Lung microvascular endothelial cell (primary cell): ENCODE measurements at places on chromosomes 4 and X.

DNA sequence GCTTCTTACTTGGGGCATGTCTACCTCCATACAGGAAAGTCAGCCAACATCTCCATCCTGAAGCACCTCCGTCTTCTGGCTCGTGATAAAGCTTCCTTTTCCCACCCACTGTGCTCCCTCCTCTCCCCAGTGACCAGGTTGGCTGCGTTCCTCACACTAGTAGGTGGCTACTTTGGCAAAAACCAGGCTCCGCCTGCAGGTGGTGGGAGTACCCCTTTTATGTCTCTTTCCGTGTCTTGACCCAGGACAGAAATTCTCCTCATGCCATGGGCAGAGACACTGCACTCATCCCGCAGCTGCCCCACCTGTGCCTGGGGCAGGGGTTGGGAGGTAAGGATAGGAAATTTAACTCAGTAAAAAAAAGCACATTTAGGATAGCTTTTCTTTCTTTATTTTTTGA is 50.9 kb downstream of the ENPP6 start:
- DNase-seq: no peak

- DNase-seq: no peak
Observed at GRCh38 chrX:119736206-119736764, 22.1 kb upstream of the SOWAHD start.

- no peak for DNase-seq
Observed at GRCh38 chr4:54924891-54925290, 200.5 kb downstream of the KDR start.

DNA sequence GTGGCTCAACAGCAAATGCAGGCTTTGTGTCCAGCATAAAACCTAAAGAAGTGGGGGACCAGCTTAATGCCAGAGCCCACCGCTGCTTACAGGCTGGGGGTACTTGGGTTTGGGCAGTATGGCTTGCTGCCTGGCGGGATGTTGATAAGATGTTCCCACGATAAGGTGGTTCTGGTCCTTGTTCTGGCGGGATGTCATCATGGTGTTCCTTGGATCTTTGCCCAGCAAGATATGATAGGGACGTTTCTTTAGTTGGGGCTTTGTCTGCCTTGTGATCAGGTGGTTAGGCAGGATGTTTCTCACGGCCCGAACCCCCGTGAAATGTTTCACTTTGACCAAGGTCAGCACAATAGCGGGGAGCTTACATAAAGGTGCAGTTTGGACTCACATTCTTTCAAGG is 35.3 kb downstream of the PNPLA4 start:
- DNase-seq: no peak

GRCh38 chrX:30373479-30373878 is 64.3 kb upstream of the NR0B1 start:
- DNase-seq: no peak

DNA sequence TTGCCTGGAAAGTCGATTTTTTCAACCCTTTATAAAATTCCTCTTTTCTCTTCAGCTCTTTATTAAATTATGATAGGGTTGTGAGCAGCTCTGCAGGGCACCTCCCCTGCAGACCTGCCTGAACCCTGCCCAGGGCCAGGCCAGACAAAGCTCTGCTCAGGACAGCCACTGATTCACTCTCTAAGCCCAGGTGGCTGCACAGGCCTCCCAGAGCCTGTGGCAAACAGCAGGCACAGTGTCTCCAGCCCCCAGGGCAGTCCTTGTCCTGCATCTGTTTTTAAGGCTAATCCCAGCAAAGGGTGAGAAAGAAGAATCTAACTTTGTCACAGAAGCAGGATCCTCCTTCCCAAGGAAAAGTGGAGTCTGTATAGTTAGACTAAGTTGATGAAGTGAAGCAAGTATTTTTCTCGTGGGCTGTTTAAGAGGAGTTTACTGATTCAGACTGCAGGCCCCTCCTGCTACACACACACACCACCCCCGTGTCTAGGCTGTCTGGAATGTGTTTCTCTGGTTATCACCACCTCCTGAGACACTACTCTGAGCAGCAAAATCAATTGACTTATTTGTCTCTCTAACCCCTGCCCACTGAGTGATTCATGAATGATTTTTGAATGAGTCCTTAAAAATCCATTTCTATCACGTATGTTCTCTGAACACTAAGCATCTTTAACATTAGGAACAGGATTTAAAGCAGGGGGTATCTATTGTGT is 101.7 kb downstream of the CHIC2 start:
- DNase-seq: no peak

GRCh38 chr4:54440394-54441136 is 211.5 kb downstream of the PDGFRA start:
- DNase-seq: peak; percentile 47

DNA sequence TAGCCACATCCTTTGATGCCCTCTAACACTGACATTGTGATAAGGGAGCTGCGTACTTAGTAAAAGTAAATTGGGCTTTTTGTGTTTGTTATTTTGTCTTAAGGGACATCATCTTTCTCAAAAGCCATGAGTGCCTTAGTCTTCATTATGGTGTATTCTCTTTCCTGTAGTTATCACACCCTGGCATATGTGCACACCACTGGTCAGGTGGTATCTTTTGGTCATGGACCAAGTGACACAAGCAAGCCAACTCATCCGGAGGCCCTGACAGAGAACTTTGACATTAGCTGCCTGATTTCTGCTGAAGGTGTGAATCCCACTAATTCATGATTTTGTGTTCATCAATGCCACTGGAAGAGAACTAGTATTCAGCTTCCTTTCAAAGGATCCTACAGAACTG is 18.0 kb downstream of the HERC6 start:
- DNase-seq: no peak

DNA sequence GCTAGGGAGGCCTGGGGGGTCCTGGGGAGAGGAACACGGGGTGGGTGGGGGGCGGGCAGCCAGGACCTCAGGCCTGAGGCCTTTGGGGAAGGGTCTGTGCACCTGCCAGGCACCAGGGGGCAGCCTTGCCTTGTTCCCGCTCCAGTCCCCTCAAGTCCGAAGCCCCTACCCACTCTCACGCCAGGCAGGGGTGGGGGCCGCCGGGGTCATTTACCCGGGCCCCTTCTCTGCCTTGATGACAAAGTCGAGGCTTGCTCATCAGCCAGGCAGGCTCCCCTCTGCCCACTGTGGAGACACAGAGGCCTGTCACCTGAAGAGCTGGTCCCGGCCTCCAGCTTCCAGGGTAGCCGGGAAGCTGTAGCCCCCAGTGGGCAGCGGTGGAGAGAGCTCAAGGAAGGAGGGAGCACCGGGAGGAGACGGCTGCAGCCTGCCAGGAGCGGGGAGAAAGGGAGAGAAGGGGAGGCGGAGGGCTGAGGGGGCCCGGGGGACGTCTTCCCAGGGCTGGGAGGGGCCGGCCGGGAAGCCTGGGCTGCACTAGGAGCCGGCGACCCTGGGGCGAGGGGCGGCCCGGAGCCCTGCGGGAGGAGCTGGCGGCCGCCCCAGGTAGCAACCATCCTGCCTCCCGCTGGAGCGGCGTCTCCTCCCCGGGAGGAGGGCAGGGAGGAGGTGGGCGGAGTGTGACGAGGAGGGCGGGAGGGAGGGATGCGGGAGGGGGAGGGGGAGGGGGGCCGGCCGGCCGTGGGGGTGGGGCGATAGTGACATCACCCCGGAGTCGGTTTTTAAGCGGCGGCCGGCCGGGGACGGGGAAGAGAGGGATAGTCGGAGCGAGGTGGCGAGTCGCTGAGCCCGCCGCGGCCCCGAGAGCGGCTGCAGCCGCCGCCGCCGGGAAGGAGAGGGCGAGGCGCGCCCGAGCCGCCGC is at the start of gene SLC6A8:
TSS of gene SLC6A8 (plus strand) at position 806 of the 919 bp plus-strand sequence. CDS start 649 bp downstream, outside the sequence.
- peak; percentile 52 for DNase-seq

- no peak for DNase-seq
Observed at GRCh38 chrX:124033821-124034220, 72.3 kb downstream of the STAG2 start.

DNA sequence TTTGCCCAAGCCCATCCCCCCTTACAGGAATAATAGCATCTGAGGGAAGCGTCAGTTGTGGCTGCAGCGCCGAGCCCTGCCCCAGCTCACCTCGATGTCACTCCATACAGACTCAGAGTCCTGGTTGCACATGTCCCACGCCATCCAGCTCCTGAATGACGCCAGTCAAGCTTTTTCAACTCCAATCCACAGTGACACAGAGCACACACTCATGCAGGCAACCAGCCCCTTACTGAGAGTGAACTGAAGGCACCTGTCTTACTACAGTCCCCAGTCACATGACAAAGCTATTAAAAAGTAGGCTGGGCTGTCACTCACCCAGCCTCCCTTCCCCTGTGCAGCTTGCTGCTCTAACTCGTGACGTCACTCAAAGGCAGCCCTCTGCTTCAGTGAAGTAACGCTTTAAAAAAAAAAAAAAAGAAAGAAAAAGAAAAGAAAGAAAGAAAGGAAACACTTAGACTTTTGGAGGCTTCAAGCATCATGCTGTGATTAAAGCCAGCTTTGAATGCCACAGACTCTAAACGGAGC is at the start of gene PPARGC1A:
TSS of gene PPARGC1A (minus strand) at position 234 of the 528 bp plus-strand sequence. CDS start at position 144, 90 bp downstream.
- no peak for DNase-seq

- DNase-seq: no peak
Observed at GRCh38 chr4:125397226-125397625, 82.5 kb downstream of the FAT4 start.

- no peak for DNase-seq
Observed at GRCh38 chrX:39795605-39796004, 302.2 kb downstream of the BCOR start.

DNA sequence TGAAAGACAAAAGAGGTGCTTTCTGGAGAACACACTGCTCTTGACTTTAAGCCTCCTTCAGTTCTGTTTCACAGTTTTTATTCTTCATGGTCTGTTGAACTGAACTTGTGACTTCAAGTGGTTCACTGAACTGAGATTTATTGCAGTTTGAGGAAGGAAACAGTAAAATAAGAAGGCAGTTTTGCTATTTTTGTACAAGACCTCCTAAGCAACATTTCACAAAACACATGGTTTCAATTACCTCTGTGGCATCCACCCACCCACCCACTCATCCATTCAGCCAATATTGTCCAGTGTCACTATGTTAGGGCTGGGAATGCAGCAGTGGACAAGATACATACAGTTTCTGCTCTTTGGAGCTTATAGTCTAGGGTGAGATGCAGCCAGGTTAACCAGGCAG is 131.3 kb downstream of the IL1RAPL2 start:
- no peak for DNase-seq

DNA sequence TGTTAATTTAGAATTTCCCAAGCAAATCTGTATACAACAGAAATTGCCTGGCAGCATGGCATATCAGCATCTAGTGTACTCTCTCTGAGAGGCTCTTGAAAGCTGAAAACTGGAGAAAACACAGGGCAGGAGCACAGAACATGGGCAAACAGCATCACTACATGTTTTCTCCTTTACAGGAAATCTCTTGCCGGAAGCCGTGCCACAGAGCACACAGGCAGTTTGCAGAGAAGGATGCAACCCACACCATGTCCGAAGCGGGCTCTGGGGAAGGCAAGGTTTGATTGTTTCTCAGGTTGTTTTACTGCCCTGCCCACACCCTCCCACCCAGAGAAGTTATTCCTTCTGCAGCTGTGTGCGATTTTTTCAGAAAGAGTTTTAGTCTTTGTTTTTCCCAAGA is 41.1 kb upstream of the FAM9C start:
- no peak for DNase-seq

DNA sequence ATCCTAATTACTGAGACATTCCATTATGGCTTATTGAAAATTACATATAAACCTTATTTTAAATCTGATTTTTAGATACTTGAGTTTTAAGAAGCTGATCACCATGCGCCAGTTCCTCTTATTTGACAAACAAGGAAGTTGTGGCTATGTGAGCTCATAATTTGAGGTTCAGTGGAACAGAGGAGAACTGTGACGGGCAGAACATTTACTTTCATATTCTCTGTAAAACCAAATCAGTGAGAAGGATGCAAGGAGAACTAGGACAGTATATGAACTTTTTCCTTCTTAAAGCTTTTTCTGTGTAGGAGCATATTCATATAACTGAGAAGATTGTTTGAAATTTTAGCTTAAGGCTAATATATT is 25.3 kb downstream of the STIM2 start:
- peak; percentile 48 for DNase-seq

GRCh38 chr4:72987741-72988729 is 81.5 kb downstream of the COX18 start:
- DNase-seq: no peak

DNA sequence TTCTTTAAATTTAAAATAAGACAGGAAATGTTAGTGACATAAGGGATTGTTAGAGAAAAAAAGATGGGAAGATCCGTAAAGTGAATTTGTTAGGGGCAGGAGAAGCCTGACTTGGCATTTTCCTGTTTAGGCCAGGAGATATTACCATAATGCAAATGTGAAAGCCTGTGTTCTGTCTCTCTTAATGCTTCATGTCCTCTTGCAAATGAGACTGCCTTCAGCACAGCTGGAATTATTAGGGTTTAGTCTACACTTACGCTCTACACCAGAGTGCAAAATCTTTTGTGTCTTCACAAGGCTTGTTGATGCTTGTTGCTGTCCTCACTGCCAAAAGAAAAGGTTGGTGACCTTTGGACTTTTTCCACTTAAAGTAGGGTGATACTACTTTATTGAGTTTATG is 56.8 kb downstream of the JADE1 start:
- no peak for DNase-seq

DNA sequence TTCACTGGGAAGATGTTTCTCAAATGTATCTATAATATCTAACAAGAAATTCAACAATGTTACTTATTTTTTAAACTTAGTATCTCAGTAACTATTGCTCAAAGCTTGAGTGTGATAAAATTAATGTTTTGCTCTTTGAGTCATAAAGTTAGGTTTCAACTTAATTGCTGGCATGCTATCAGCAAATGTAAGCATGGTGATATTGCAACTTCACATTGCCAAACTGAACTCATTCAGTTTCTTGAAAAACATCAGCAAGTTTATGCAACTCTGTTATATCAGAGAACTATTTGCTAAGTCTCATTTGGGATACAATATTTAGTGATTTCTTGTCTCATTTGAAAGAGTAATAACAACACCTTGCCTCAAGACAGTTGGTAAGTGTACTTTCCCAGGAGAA is 91.2 kb upstream of the KLF3 start:
- DNase-seq: no peak

DNA sequence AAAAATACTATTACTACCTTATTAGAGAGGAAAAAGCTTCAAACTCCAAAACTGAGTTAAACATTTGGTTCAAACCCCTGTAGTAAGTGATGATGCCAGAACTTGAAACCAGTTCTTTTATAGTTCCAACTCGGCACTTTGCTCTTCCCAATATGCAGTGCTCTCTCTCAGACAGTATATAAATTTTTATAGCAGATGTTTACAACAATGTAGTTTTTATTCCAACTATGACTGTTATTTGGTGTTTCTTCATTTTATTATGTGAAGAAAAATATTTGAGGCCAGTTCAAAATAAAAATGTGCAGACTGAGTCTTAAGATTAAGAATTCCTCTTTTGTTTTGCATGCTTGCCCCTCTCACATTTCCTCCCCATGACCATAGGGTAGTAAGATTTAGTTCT is 2.9 kb upstream of the PPP4R3C start:
- no peak for DNase-seq

DNA sequence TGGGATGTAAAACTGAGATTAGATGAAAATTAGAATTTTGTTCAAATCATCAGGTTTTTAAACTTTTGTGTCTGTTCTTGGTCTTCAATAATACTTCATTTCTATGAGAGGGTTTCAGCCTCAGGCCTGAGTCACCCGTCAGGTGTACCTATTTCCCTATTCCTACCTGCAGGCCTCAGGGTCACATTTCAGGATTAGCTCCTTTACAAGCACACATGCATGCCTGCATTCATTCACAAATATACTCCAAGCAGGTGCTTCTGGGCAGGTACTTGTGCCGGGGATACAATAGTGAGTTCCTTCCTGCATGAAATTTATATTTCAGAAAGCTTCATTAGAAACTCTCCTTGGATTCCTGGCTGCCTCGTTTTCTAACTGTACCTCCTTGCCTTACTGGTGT is 114.9 kb downstream of the SHISA3 start:
- no peak for DNase-seq
